Tibial artery (tissue), 4 donors: ENCODE measurements at places on chromosomes 11 and 22.

DNA sequence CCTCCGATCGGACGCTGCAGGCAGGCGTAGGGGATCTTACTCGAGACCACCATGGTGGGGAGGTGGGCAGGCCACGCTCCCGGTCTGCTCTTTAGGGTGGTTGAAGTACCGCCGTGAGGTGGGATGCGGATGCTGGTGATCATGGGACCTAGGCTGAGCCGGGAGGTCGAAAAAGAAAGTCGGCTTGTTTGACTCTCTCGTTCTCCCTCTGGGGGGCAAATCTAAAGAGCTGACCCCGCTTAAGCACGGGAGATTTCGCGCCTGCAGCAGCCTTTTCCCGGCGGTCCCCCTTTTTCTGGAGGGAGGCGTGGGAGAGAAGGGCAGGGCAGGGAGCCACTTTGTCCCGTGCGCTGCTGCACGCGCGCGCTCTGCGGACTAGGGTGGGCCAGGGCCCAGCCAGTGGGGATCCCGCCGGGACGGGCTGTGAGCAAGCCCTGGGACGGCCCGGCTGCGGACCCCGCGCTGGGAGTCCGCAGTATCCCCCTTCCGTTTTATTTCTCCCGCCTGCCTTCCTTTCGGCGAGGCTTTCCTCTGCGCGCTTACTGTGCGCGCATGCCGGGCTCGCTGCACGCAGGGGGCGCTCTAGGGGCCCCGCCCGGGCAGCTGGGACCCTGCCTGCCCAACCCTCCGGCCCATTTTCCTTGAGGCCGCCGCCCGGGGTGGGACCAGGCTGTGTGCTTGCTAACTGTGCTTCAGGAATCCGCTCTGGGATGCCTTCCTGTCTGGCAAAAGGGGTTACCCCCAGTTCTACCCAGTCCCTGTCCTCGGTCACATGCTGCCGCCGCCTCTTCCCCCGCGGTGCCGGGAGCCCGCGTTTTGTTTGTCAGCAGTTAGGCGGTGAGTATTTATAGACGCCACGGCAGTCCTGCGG is 81.0 kb downstream of the PRR5L start:
- peak; percentile 45 for DNase-seq

DNA sequence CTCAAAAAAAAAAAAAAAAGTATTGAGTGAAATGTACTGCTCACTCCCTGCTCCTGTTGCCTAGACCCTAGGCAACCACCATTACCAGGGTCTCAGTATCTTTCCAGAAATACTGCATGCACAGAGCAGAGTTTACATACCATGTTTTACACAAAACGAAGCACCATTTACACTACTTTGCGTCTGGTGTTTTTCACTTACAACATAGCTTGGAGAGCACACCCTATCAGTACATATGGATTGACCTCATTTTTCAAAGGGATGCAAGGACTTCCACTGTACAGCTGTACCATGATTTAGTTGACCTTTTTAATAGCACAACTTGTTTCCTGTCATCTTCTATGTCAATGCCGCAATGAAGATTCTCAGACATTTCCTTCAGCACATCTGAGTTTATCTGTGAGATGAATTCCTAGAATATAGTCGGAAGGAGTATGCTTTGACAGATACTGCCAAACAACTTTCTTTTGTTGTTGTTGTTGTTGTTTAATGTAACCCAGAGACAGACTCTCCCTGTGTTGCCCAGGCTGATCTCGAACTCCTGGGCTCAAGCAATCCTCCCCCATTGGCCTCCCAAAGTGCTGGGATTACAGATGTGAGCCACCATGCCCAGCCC is 6.1 kb downstream of the MYH9 start:
- no peak for DNase-seq

- peak; percentile 26 for DNase-seq
Measured at GRCh38 chr22:46738647-46739093, 618 bp upstream of the CERK start.

- DNase-seq, result no peak
Measured at GRCh38 chr22:20233351-20234313, 34.5 kb downstream of the RTN4R start.

DNA sequence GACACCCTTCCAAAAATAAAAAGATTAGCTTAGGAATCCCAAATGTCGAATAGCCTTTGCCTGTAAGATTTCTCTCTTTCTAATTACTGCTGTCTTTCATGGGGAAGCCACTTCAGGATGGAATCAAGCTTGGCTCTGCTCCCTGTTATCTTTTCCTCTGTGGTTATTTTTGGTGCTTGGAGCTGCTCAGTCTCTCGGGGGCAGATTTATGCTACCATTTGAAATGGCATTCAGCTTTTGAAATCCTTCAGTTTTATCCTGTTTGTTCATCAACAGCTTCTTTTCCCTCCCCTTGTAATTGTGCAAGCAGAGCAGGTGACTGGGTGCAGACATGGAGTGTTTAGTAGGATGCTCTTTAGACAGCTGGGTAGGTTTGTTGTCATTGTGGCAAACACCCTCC is 111.0 kb downstream of the DBX1 start:
- no peak for DNase-seq

GRCh38 chr11:16841984-16842383 is 103.5 kb downstream of the C11orf58 start:
- no peak for DNase-seq

- DNase-seq, result peak; percentile 72
Measured at GRCh38 chr22:49961601-49962011, 1.0 kb downstream of the PIM3 start.

DNA sequence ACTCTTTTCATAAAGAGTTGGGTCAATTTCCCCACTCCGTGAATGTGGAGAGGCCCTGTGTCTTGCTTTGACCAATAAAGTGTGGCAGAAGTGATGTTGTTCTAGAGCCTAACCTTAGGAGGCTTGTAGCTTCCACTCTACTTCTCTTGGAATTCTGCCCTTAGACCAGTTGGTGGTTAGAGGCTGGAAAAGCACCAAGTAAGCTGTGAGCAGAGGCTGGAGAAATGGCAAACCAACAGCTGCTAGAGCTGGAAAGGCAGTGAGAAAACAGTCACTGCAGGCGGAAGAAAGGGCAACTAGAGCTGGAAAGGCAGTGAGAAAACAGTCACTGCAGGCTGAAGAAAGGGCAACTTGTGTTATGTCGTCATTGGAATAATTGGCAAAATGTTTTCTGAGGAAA is 29.8 kb upstream of the MSANTD2 start:
- no peak for DNase-seq

- no peak for DNase-seq
Measured at GRCh38 chr22:43995057-43995685, 28.9 kb upstream of the PARVB start.

DNA sequence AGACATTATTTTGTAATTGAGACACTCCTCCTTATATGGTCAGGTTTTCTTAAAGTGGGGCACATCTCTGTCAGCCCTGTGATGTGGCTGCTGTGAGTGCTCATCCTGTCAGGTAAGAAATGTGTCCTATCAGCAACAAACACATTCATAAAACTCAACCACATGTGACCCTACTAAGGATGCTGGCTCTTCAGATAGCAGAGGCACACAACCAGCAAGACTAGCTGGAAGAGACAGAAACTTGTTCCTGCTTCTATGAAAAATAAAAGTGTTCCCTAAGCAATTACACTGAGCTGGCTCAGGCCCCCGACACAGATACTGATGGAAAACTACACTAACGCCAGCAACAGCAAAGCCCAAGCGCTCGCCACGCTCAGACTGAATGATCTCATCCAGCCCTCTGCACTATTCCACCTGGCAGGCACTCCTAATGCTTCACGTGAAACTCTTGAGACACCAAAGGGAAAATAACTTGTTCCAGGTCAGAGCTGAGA is 49.8 kb upstream of the CYP2D6 start:
- DNase-seq, result peak; percentile 78

DNA sequence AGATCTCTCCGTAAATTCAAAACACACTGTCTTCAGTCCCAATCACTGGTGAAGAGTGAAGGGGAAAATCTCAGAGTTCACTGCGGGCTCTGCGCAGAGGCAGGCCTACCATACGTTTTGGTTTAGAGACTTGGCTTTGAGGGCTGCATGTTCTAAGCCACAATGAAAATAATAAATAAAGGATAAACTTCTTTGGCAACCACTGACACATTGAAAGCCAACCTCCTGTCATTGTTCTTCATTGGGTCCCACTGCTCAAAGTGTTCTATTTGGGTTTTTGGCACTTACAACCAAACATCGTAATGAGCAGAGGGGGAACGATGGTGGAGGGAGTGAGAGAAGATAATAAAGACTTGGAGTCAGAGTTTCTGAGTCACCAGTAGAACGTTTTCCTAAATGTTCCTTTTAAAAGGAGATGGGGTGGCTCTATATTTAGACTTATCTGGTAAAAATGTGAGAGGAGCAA is 472.9 kb downstream of the SOX6 start:
- no peak for DNase-seq

DNA sequence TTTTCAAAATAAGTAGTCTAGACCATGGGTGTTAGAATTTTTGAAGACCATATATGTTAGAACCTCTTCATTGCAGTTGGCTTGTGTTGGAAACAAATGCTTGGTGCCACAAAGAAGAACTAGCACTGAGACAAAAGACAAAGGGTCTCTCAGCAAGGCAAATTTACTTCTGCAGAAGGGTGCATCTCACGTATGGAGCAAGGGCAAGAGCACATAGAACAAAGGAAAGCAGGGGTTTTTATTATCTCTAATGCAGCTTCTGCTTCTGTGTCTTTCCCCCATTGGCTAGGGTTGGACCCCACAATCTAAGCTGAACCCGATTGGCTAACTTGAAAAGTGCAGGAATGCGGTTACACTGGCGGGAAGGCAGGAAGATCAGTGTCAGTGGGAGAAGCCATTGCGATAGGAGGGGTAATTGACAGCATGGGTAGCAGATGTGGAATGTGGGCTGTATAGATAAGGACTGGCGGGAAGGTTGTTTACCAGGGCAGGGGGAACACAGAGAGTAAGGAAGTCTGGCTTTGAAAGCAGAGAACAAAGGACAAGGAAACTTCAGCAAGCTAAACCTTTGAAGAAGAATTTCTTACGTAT is 9.2 kb upstream of the RBMXL2 start:
- no peak for DNase-seq

GRCh38 chr22:45553351-45554039 is 50.8 kb downstream of the FBLN1 start:
- DNase-seq, result peak; percentile 86

DNA sequence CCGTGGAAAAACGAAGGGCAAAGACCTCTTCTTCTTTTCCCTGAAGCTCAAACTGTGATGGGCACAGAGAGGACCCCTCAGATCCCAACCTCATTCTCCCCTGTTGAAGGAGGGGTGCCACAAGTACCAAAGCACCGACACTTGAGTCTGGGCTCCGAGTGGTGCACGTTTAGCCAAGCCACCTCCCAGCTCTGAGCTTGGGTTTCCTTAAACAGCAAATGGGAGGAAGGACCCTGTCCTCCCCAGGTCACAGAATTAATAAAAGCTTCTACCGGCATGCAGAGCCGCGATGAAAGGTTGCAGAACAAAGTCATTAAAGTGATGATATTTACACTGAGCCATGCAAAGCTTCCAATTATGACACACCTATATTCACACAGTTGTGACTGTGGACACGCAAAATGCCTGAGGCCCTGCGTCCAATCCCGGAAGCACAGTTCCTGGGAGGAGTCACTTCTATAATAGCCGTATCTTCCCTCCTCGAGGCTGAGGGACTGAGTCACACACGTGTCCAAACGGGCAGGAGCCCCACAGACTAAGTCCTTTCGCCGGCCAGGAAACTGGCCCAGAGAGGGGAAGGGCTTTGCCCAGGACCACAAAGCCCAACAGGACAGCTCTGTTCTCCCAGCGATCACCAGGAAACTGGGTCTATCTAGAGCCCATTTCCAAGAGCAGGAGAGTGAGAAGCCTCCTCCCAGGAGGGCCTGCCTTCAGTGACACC is 922 bp upstream of the CSNK1E start:
- peak; percentile 81 for DNase-seq

DNA sequence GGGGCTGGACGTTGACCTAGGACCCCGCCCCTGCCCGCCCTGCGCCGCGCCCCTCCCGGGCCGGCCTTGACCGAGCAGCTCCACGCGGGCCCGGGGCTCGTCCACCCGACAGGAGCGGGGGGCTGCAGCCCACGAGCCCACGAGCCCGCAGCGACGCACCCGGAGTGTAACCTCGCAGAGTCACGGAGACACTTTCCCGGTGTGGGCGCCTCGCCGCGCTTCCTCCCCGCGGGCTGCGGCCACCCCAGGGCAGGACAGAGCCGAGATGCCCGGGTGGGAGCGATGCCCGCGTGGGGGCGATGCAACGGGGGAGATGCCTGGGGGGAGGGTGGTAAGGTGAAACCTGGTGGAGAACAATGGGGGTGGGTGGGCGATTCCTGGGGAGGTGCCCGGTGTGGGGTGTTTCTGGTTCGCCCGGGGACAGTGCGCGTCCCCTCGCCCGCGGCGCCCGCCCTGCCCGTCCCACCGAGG is 4.9 kb upstream of the ZBED4 start:
- no peak for DNase-seq

DNA sequence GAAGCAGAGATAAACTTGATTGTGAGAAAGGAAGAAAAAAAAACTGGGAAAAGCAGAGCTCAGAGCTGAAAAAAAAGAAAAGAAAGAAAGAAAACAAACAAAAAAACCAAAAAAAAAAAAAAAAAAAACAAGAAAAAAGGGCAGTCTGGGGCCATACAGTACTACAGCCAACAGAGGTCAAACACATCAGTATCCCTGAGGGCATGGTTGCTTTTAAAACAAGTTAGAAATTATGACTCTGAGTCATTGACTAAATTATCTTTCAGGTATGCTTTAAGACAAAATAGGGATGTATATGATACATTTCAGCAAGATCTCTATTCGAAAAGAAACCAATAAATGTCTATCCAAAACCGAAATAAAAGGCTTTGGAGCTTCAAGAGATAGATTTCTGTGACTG is 37.1 kb upstream of the TLCD5 start:
- DNase-seq, result no peak

DNA sequence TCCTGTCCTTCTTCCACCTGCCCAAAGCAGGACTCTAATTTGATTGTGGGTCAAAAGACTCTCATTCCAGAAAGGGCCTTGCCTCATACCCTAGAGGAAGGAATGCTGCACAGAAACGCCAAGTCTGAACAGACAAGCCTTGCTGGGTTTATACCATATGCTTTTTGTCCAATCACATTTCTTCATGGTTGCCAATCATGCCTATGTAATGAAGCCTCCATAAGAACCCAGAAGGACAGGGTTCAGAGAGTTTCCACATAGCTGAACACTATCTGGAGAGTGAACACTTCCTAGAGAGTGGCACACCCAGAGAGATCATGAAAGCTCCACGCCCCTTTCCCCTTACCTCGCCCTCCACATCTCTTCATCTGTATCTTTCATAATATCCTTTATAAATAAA is 4.8 kb upstream of the SAA2 start:
- DNase-seq, result no peak

GRCh38 chr22:35870517-35871293 is 153.0 kb downstream of the APOL5 start:
- no peak for DNase-seq

DNA sequence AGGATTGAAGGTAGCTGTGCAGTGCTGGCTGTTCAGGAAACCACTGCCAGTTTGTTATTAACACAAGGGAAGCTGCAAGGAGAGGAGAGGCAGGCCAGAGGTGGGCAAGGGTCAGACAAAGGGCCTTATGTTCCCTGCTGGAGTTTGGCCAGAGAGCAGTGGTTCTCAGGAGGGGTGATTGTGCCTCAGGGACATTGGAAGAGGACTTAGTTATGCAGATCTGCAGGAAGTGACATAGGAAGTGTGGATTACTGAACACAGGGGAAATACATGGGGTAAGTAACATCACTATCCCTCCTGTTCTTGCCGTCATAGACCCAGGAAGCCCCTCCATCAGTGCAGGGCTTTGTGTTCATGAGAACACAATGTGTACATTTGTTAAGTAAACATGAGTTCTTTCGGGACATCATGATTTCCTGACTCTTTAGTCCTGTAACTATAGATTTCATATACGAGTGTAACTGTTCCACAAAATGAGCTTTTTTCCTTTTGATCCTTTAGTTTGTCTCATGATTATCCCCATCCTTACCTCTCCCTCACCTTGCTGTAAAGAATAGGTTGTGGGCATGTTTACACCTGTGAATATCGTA is 5.9 kb downstream of the SRRD start:
- DNase-seq, result no peak
